ENCODE measurements at places on chromosomes 4 and X.

DNA sequence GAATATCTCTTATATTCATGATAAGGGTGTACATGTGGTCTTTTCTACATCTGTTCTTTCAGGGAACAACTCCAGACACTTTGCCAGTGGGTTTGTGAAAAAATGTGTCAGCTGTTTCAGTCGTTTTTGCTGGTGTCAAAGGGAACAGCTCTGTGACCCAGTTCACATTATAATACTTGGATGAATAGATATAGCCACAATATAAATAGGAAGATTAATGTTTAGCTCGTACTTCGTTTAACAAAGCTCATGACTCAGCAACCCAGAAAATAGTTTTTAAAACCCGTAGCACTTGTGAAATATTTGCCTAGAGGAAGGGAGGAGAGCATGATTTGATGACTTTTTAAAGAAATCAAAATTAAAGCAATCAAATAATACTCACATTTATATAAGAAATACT lies 7.9 kb downstream of the LIAS start:
- no peak for DNase-seq

GRCh38 chr4:105991726-105992125 lies 96.5 kb downstream of the NPNT start:
- DNase-seq = no peak

- peak; percentile 70 for DNase-seq
Observed at GRCh38 chr4:5863461-5864113, 29.3 kb downstream of the CRMP1 start.

GRCh38 chr4:183401473-183401872 lies 43.0 kb upstream of the CDKN2AIP start:
- no peak for DNase-seq

GRCh38 chrX:17007134-17007768 lies 60.8 kb downstream of the REPS2 start:
- peak; percentile 16 for DNase-seq

DNA sequence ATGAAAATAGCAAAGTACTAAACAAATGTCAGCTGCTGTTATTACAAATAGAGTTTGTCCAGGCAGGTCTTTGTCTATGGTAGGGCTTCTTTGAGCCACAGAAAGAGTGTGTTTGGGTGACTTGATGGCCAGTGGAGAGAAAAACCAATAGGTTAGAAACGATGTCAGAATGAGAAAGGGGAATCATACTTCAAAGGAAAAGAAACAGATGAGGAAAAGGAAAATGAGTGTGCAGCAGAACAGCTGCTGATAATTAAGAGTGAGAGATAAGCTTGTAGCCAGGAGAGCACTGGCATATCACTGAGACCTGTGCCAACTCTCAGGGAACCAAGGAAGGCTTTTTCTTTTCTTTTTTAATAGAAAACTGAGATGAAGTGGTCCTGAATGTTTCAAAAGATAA lies 257.2 kb downstream of the ARHGAP24 start:
- no peak for DNase-seq

- no peak for DNase-seq
Observed at GRCh38 chr4:136898590-136899248, 633.6 kb downstream of the PCDH18 start.

DNA sequence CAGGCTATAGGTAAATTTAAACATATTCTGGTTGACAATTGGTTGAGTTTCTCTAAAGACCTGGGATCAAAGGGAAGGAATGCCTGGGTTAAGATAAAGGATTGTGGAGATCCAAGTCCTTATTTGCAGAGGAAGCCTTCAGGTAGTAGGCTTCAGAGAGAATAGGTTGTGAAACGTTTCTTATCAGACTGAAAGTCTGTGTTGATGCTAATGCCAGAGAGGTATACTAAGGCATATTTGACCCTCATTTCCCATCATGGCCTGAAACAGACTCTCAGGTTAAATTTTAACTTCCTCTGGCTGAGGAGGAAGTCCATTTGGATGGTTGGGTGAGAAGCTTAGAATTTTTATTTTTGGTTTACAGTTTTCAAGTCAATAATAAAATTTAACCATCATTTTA lies 48.1 kb downstream of the UGT2A2 start:
- DNase-seq = no peak

DNA sequence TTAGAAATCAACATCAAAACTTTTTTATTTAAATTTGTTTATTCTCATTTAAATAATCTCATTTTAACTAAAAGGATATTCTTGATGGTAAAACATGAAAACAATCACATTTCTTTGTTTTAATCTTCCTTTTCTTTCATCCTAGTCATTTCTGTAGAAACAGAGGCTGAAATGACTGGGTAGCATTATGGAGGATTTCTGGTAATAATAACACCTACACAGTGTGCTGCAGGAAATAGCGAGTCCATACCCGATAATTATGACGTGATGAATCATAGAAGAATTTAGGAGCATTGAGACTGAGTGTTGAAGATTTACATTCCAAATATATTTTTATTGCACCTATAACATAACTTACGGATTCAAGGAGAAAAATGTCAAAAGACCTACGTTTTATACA lies 31.4 kb upstream of the BBS12 start:
- no peak for DNase-seq

GRCh38 chr4:165709973-165710526 lies 163.0 kb upstream of the TLL1 start:
- no peak for DNase-seq

- DNase-seq = no peak
Observed at GRCh38 chr4:163631288-163631687, 136.8 kb downstream of the TMA16 start.

DNA sequence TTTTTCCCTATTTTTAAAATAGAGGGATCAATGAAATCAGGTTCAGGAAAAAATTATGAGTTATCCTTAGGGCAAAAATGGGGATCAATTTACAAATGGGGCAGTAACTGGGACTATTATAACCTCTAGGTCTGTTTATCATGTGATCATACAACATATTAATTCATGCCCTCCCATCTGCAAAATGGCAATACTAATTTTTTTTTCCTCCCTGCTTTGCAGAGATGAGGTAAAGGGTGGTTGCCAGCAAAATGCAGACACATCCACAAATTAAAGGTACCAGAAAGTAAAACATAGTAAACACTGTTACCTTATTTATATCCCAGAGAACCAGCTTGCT lies 467 bp downstream of the HSD17B11 start:
- DNase-seq = no peak

DNA sequence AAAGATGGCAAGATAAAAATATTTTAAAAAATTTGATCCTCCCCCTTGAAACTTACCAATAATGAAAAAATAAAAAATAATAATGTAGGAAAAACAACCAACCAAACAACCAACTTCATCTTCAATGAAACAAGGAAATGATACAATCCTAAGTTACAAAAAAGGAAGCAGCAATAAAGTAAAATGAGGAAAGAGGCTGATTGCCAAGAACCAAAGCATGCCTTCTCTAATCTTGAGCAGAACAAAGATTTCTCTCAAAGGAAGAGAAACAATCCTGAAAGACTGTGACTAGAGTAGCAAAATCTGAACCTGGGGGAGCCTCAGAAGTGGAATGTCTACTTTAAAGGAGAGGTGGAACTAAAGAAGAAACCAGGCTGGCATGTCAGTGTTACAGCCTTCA lies 10.9 kb upstream of the WDFY3 start:
- DNase-seq = no peak

DNA sequence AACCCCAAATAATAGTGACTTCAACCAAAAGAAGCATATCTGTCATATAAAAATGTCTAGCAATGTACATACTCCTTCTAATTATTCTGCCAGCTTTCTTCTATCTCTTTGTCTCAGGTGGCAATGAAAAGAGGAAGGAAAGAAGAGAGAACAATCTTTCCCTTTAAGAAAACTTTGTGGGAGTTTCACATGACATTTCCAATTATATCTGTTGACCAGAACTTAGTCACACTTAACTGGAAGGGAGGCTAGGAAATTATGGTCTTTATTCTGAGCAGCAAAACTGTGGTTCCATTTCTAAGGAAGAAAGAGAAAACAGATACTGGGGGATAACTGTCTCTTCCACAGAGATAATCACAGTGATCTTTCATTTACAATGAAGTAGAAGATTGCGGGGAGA lies 12.9 kb upstream of the MAOA start:
- DNase-seq = no peak

GRCh38 chrX:31371956-31372355 lies 300.1 kb upstream of the FTHL17 start:
- DNase-seq = no peak

DNA sequence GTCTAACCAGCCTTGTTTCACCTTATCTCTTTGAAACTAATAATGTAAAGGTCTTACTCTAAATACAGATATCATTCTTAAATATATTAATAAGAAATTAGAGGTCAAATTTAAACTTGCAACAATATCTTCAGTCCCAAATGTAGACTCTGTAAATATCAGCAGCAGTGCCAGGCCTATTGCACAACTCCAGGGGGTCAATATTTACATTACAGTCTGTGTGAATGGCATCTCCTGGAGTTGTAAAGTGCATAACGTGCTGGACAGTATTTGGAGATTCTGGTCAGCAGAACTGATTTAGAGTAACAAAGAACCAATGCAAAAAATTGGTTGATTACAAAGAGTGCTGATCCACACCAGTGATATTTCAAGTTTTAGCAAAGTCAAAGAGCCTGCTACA lies 1225.9 kb downstream of the PCDH19 start:
- no peak for DNase-seq

Data from fibroblast of the conjunctiva (primary cell).